ENCODE measurements at places on chromosomes 6 and 20. TPM values are rescaled to one million over a fixed set of nuclear protein-coding genes. Genes with fewer than 3 reads are reported as not detected.
A peak's percentile ranks its signal among the peaks of the same experiment; 100 is the strongest.

Gene CFB
- total RNA-seq, result 5.6 TPM

DNA sequence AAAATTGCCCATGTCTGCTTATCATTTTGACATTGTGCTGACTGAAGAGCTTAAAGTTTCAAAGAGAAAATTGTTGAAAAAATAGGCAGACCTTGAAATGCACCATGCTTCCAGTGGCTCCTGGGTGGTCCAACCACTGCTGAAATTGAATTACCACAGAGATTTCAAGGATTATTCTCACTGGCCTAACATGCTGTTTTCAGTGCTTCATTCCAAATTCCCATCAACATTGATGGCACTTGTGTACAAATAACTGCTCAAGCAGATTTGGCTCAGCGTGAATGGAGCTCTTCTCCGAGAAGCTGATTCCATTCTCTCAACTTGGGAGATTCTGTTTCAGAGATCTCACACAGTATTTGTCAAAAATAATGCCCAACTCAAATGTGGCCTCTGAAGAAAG lies 75.5 kb downstream of the LAMA4 start:
- no peak for DNase-seq
- H3K27ac ChIP-seq, result no peak overlapping the region
- no peaks in the 10 kb centered on the region for H3K27me3 ChIP-seq
- no peaks in the 10 kb centered on the region for H3K36me3 ChIP-seq
- H3K4me1 ChIP-seq, result no peaks in the 10 kb centered on the region

- no peak overlapping the region for H3K27ac ChIP-seq
- no peak overlapping the region for H3K4me3 ChIP-seq
- no peaks in the 10 kb centered on the region for H3K36me3 ChIP-seq
- DNase-seq, result no peak
- no peaks in the 10 kb centered on the region for H3K27me3 ChIP-seq
Measured at GRCh38 chr20:51218603-51219002, 195.7 kb upstream of the KCNG1 start.

Gene NRSN1
- not detected for total RNA-seq

Gene CYP24A1
- total RNA-seq, result 3.0 TPM

Gene PTCRA
- not detected for total RNA-seq

Gene KIAA0408
- 0.90 TPM for total RNA-seq

DNA sequence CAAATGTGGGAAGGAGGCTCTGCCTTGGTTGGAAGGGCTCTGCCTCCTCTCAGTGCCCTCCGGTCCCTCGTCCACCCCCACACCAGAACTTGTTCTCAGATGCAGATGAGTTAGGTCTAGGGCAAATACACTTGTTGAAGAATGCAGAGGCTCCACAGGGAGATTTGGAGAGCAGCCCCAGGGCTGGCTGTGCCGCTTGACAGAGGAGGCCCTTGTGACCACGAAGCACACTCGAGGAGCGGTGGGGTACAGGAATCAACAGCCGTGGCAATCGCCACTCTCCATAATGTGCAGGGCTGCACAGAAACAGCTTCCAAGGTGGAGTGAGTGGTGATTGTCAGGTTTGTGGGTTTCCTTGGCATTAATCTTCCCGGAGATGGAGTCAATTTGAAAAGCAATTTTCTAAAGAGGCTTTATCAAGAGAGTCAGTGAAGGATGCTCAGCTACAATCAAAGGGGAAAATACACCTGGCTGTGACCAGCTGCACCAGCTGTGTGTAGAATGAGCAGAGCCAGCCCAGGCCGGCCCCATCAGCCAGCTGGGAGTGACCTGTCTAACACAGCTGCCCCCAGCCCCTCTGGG lies 59.5 kb downstream of the BFSP1 start:
- no peak for DNase-seq
- no peaks in the 10 kb centered on the region for H3K4me1 ChIP-seq
- H3K27me3 ChIP-seq, result no peaks in the 10 kb centered on the region

- H3K4me1 ChIP-seq, result 0 out of 2 replicates have a peak, but pooled peaks cover 2% of the 10 kb centered on the region
- H3K27me3 ChIP-seq, result no peaks in the 10 kb centered on the region
- no peaks in the 10 kb centered on the region for H3K36me3 ChIP-seq
- H3K4me3 ChIP-seq, result no peak overlapping the region
- H3K27ac ChIP-seq, result no peak overlapping the region
Measured at GRCh38 chr20:33917831-33918525, 75.7 kb upstream of the RALY start.

Gene NKAPL
- not detected for total RNA-seq

Gene EYS
- total RNA-seq, result not detected

Gene PRDM13
- not detected for total RNA-seq

GRCh38 chr20:1803061-1803931 lies 91.9 kb upstream of the SIRPA start:
- H3K36me3 ChIP-seq, result no peaks in the 10 kb centered on the region
- no peak overlapping the region for H3K4me3 ChIP-seq
- H3K27ac ChIP-seq, result no peak overlapping the region
- no peaks in the 10 kb centered on the region for H3K4me1 ChIP-seq

Gene OVOL2
- 0.77 TPM for total RNA-seq

Gene SPTLC3
- 0.03 TPM for total RNA-seq

Gene POU5F1
- 1.1 TPM for total RNA-seq

- H3K4me1 ChIP-seq, result no peaks in the 10 kb centered on the region
- no peak overlapping the region for H3K4me3 ChIP-seq
- H3K27ac ChIP-seq, result no peak overlapping the region
- H3K27me3 ChIP-seq, result no peaks in the 10 kb centered on the region
- no peaks in the 10 kb centered on the region for H3K36me3 ChIP-seq
Measured at GRCh38 chr6:156587751-156588301, 189.4 kb upstream of the ARID1B start.

DNA sequence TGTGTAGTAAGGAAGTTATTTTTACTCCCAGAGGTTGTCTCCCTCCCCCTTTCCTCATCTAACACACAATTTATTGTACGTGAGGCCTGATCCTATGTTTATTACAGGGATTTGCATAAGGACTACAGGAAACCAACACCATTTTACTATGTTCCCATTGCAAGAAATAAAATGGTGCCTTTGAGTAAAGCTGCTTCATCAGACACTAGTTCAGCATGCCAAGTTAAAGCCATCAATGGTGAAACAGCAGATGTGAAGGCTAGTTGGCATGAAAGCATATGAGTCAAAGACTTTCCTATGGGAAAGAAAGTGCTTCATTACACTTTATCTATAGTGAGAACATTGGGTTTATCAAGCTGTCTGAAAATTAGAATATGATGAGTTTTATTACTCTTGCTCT lies 543.0 kb downstream of the GRIK2 start:
- H3K27ac ChIP-seq, result no peak overlapping the region
- H3K4me3 ChIP-seq, result no peak overlapping the region
- H3K27me3 ChIP-seq, result no peaks in the 10 kb centered on the region
- no peaks in the 10 kb centered on the region for H3K4me1 ChIP-seq
- no peak for DNase-seq
- H3K36me3 ChIP-seq, result no peaks in the 10 kb centered on the region

DNA sequence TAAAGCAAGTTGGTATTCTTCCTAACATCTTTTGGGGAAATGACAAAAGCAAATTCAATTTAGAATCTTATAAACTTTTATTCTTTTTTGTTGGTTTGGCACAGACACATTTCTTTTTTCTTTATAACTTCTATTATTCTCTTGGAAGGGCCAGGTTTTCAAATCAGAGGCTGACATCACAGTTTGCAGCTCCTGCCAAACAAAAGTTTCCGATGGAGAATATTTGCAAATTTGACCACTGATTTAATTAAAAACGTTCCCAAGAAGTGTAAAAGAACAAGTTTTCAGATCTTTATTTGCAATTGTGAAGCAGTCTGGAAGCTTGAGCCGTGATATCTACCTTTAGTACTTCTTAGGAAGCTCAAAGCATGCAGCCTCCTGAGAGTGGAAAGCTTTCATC lies 53.8 kb upstream of the CD83 start:
- H3K4me3 ChIP-seq, result no peak overlapping the region
- H3K36me3 ChIP-seq, result no peaks in the 10 kb centered on the region
- H3K4me1 ChIP-seq, result no peaks in the 10 kb centered on the region
- DNase-seq, result no peak
- H3K27ac ChIP-seq, result no peak overlapping the region
- H3K27me3 ChIP-seq, result no peaks in the 10 kb centered on the region

Gene SLC22A2
- not detected for total RNA-seq

Gene ADGRF1
- total RNA-seq, result 0.95 TPM

Gene DPPA5
- total RNA-seq, result not detected

- no peak for DNase-seq
- no peaks in the 10 kb centered on the region for H3K4me1 ChIP-seq
- H3K36me3 ChIP-seq, result no peaks in the 10 kb centered on the region
- no peaks in the 10 kb centered on the region for H3K27me3 ChIP-seq
Measured at GRCh38 chr6:35191889-35192288, 21.9 kb upstream of the SCUBE3 start.

GRCh38 chr20:63017826-63018411 lies 11.2 kb upstream of the BHLHE23 start:
- H3K36me3 ChIP-seq, result no peaks in the 10 kb centered on the region
- no peaks in the 10 kb centered on the region for H3K27me3 ChIP-seq

DNA sequence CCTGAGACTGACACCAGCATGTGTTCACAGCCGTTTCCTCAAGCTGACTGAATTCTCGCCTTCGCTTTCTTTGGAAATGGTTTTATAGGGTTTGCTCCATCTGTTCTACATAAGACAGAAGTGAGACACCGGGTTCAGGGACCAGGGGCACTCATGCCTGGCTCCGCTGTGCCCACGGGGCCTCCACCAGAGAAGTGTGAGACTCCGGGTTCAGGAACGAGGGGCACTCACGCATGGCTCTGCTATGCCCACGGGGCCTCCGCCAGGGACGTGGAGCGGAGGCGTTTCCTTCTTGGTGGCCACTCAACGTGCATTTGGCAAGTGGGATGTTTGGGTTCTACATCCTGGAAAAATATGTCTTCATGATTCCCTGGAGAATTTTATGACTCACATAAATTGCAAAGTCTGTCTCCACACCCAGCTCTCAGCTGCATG lies 106.6 kb downstream of the RNASET2 start:
- no peak overlapping the region for H3K4me3 ChIP-seq
- H3K4me1 ChIP-seq, result no peaks in the 10 kb centered on the region
- H3K27ac ChIP-seq, result no peak overlapping the region
- no peak for DNase-seq
- peaks cover 5% of the 10 kb centered on the region for H3K27me3 ChIP-seq
- no peaks in the 10 kb centered on the region for H3K36me3 ChIP-seq

- DNase-seq, result no peak
- H3K4me3 ChIP-seq, result no peak overlapping the region
- H3K27me3 ChIP-seq, result no peaks in the 10 kb centered on the region
- no peak overlapping the region for H3K27ac ChIP-seq
- no peaks in the 10 kb centered on the region for H3K4me1 ChIP-seq
Measured at GRCh38 chr6:122953766-122954165, 42.3 kb upstream of the CLVS2 start.

GRCh38 chr20:47221036-47221625 lies 135.4 kb downstream of the ZMYND8 start:
- no peaks in the 10 kb centered on the region for H3K4me1 ChIP-seq
- no peak for DNase-seq
- H3K27me3 ChIP-seq, result no peaks in the 10 kb centered on the region
- no peak overlapping the region for H3K27ac ChIP-seq
- no peak overlapping the region for H3K4me3 ChIP-seq

- H3K36me3 ChIP-seq, result no peaks in the 10 kb centered on the region
- no peak for DNase-seq
- no peak overlapping the region for H3K4me3 ChIP-seq
- no peaks in the 10 kb centered on the region for H3K27me3 ChIP-seq
Measured at GRCh38 chr6:43846556-43846955, 76.5 kb downstream of the VEGFA start.

DNA sequence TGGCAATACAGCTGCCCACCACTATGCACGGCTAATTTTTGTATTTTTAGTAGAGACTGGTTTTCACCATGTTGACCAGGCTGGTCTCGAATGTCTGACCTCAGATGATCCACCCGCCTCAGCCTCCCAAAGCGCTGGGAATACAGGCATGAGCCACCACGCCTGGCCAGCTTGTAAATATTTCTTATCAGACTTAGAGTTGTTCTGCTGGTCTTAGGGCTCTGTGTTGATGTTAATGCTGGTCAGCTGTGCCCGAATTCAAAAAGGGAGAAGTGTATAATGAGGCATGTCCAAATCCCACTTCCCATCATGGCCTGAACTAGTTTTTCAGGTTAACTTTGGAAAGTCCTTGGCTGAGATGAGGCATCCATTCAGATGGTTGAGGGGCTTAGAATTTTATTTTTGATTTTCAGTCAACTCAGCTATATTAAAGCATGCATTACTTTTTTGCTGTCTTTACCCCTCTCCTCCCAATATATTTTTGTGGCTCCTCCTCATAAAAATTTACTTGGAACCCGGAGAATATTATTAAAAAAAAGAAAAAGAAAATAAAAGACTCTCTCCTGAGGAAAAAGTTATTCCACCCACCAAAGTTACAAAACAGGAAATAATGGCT lies 47.7 kb downstream of the ADAT2 start:
- no peaks in the 10 kb centered on the region for H3K27me3 ChIP-seq
- H3K27ac ChIP-seq, result no peak overlapping the region
- no peak overlapping the region for H3K4me3 ChIP-seq
- H3K36me3 ChIP-seq, result no peaks in the 10 kb centered on the region
- DNase-seq, result no peak

Gene MEP1A
- not detected for total RNA-seq

- H3K36me3 ChIP-seq, result no peaks in the 10 kb centered on the region
- H3K4me1 ChIP-seq, result peaks cover 22% of the 10 kb centered on the region
- DNase-seq, result no peak
- no peak overlapping the region for H3K4me3 ChIP-seq
Measured at GRCh38 chr20:33790566-33790965, 20.6 kb upstream of the CHMP4B start.

GRCh38 chr6:10313799-10314162 lies 101.1 kb downstream of the TFAP2A start:
- no peaks in the 10 kb centered on the region for H3K27me3 ChIP-seq
- H3K27ac ChIP-seq, result peak overlapping the region; percentile 83
- H3K4me3 ChIP-seq, result no peak overlapping the region
- H3K4me1 ChIP-seq, result peaks cover 53% of the 10 kb centered on the region
- no peaks in the 10 kb centered on the region for H3K36me3 ChIP-seq
- no peak for DNase-seq

Gene OPRM1
- not detected for total RNA-seq

DNA sequence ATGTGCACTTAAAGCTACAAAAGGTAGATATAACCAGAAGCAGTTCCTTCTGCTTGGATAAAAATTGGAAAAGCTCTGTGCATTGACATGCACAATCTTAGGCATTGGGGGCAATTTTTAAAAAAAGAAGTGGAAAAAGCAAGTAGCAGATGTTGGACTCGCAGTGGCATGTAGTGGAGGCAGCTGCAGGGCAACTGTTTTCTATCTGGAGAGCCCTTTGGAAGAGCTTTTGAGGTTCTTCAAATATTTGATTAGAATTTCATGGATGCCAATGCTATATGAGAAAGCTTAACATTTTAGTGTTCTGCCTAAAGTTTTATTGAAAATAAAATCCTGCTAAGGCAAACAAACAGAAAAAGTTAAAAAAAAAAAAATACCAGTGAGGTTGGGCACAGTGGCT lies 388.3 kb upstream of the RNF217 start:
- no peaks in the 10 kb centered on the region for H3K36me3 ChIP-seq
- H3K4me1 ChIP-seq, result no peaks in the 10 kb centered on the region
- H3K4me3 ChIP-seq, result no peak overlapping the region

- H3K27me3 ChIP-seq, result no peaks in the 10 kb centered on the region
- H3K4me1 ChIP-seq, result no peaks in the 10 kb centered on the region
- no peak for DNase-seq
- no peak overlapping the region for H3K27ac ChIP-seq
- H3K36me3 ChIP-seq, result peaks cover 2% of the 10 kb centered on the region
- H3K4me3 ChIP-seq, result no peak overlapping the region
Measured at GRCh38 chr6:106666282-106667021, 37.1 kb downstream of the QRSL1 start.

Measured in Panc1 (cell line).